Parietal lobe (tissue), 2 donors: ENCODE measurements at places on chromosomes 3 and 15. TPM values are rescaled to one million over a fixed set of nuclear protein-coding genes. Genes with fewer than 3 reads are reported as not detected.

GNAT1 gene
- not detected for total RNA-seq

SCN11A gene
- 0.63 TPM for total RNA-seq

ROPN1B gene
- total RNA-seq: 0.94 TPM

PRR20G gene
- total RNA-seq: not detected

ITIH1 gene
- total RNA-seq: not detected

ADAMTS17 gene
- total RNA-seq: 8.5 TPM

CERS3 gene
- 0.63 TPM for total RNA-seq

ZPLD1 gene
- not detected for total RNA-seq

CSNK1G1 gene
- total RNA-seq: 90.1 TPM

CCR3 gene
- total RNA-seq: not detected

RTP3 gene
- total RNA-seq: not detected

KNL1 gene
- total RNA-seq: 10.6 TPM

SAMMSON gene
- not detected for total RNA-seq
